ENCODE measurements at places on chromosomes 2 and 18.

GRCh38 chr2:239429473-239430350, 28.9 kb upstream of the HDAC4 start:
- no peak for DNase-seq

DNA sequence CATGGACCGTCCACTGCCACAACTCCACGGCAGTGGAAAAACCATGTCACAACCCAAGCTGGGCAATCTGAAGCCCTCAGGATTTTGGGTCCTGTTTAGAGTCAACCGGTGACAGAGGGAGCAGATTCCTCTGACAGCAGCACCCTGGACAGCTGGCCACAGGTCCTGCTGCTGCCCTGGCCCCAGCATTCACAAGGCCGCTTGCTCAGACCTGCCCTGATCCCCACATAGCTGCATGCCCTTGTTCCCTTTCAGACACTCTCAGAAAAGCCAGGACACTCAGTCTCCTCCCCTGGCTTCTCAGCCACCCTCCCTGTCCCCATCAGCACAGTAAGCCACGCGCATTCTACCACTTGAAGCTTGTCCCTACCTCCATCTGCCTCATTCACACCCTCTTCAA, 1.6 kb downstream of the COPS9 start:
- DNase-seq, result no peak

DNA sequence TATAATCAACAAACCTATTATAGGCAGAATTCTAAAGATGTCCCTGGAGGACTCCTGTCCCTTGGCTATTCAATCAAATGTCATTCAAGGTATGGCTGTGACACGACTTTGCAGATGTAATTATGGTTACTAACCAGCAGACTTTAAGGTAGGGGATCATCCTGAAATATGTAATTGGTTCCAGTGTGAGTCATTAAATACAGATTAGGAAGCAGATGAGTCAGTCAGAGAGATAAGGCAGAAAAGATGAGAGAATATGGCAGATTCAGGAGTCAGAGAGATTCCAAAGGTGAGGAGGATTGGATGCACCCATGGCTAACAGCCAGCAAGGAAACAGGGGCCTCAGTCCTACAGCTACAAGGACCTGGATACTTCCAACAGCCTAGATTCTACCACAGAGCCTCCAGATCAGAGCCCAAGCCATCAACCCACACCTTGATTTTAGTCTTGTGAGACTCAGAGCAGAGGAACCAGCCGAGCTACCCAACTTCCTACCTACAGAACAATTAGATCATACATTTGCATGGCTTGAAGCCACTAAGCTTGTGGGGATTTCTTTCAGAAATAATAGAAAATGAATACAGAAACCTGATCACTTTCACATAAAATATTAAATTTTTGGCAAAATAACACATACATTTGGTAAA, 11.2 kb upstream of the PROM2 start:
- DNase-seq, result no peak

- no peak for DNase-seq
Observed at GRCh38 chr2:138948070-138948539, 167.9 kb upstream of the NXPH2 start.

GRCh38 chr18:35376393-35376741, 770 bp downstream of the ZNF396 start:
- no peak for DNase-seq

- no peak for DNase-seq
Observed at GRCh38 chr2:11097038-11097720, 58.1 kb upstream of the SLC66A3 start.

GRCh38 chr18:58103339-58103985, 59.4 kb downstream of the NEDD4L start:
- no peak for DNase-seq

- no peak for DNase-seq
Observed at GRCh38 chr2:20391951-20392699, 41.5 kb upstream of the PUM2 start.
